ENCODE measurements at places on chromosomes 3 and 15.
A peak's percentile ranks its signal among the peaks of the same experiment; 100 is the strongest.

- no peak for DNase-seq
Measured at GRCh38 chr15:32675466-32675865, 34.0 kb downstream of the SCG5 start.

DNA sequence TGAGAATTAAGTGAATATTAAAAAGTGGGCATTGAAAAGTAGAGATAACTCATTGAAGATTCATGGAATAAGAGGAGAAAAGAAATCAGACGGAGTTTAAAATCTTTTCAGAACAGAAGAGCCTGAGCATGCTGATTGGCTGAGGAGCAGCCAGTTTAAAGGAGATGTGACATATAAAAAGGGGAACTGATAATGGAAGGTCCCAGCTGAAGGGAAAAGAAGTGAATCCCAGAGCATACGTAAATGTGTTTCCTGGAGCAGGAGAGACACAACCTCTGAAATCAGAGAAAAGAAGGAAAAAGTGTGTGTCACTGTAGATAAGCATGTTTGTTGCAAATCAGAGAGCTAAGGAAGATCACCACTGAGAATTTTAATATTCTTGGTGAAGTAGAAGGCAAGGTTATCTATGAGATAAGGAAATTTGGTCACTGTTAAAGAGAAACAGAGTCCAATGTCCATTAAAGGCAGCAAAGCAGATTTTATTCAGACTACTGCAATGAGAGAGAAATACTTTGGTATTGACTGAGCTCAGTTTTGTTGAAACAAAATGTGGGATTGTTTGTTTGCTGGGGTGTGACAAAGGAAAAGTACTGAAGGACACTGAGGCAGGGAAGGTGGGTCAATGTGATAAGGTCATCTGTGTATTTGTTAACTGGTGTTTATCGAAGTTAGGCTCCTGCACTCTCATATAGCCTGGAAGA lies 84.6 kb upstream of the WDR72 start:
- no peak for DNase-seq

DNA sequence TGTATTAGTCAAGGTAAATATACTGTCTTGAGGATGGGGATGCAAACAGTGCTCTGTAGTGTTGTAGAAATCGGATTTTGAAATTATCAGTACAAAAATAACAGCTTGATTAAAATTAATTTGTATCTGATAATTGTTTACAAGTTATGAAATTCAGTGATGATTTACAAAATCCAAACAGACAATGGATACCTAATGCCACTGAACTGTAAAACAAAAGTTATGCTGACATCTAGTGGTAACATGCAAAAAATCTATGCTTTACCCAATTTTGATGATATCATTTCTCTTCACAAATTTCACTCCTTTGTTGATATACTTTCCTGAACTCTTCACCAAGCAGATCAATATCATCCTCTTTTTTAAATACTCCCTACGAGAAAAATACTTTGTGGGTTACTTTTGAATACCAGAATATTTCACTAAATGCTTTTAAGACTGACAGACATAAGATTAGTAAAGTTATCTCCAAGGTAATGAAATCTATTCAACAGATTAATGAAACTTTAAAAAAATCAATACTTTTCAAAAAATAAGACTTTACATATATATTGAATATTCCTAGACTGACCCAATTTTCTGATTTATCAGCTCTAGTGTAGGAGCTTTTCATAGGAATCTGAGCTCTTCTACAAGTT lies 36.0 kb downstream of the MNS1 start:
- DNase-seq = no peak

DNA sequence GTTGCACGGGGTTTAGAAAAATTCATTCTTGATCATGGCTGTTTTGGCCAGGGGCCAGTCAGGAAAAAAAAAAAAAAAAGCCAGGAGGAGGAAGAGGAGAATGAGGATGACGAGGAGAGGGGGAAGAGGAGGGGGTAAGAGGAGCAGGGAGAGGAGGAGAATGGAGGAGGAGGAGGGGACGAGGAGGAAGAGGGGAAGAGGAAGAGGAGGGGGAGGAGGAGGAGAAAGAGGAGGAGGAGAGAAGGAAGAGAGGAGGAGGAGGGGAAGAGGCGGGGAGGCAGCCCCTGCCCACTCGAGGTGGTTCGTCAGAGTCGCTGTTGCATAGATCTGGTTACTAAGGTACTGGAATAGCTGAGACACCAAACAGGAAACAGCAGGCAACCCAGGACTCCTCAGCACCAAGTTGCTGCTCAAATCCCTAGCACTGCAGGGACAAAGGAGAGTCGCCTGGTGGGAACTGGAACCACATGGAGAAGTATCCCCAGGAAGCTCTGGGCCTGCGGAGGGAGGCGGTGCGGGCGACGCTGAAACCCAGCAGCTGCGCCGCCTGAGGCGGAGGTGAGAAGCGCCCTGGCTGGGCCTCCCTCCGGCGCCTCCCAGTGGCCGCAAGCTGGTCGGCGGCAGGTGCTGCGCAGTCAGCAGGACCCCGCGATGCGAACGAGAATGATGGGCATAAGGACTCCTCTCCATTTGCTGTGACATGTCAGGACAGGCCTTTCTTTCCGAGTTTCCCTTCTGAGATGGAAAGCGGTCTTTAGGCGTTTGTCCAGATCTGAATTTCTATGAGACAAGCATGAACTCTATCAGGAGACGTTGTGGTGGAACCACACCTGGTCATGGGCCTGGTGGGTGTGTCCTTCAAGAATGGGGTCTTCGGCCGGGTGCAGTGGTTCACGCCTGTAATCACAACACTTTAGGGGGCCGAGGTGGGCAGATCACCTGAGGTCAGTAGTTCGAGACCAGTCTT lies 17.5 kb downstream of the FAM240A start:
- DNase-seq = peak; percentile 82

- no peak for DNase-seq
Measured at GRCh38 chr3:39327053-39327745, 2.3 kb upstream of the CCR8 start.

DNA sequence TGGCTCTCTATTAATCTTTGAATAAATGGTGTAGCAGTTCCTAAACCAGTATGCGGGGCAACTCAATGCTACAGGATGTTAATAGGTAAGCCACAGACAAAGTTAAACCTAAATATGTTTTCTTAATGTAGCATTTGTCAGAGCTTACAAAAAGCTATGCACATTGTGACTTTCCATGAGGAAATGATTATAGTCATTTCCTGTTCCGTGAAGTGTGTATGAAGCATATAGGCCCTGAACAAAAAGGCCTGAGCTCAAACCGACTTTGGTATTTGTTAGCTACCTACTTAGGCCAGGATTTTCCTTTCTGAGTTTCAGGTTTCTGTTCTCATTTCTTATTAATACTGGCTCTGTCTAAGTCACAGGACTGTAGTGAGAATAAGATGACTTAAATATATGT lies 14.2 kb downstream of the ZNF80 start:
- DNase-seq = no peak

- no peak for DNase-seq
Measured at GRCh38 chr15:78397382-78397781, 40.6 kb upstream of the IREB2 start.

DNA sequence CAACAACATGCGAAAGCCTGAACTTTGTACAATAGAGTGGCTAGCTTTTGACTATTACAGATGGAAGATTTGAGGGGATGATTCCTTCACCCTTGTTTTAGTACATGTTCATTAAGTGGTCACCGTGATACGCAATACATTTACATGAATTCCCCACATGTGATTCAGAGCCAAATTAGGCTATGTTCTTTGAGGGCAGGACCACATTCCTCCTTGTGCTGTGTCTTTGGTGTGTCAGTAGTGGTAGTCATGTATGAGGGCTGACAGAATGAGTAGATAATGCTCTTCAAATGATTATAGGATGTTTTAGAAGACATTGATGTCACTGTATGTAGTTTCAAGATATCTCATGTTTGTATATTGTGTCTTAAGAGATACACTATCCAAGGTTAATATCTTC lies 12.1 kb downstream of the PTPRG start:
- DNase-seq = no peak

DNA sequence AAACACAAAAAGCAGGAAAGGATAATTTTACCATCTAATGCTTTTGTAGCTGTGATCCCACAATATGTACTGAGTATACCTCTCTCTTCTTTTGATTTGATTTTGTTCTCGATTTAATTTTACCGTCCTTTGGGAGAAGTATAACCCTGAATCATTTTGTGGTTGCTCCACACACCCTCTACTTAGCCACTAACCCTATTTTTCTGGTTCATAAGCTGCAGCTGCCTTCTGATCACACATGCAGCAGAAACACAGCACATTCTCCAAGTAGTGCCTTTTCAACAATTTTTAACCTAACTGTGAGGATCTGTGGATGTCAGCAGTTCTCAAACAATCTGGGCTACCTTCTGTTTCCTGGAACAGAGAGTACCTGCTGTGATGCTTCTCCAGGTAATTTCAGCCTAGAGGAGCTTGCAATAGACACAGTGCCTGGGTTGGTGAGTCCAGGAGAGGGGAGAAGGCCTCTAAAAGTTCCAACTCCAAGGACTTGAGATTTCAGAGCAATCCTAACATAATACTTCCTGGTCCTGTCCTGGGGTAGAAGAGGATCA lies 40.3 kb downstream of the HGD start:
- no peak for DNase-seq
